ENCODE measurements at places on chromosomes 3 and 15.

DNA sequence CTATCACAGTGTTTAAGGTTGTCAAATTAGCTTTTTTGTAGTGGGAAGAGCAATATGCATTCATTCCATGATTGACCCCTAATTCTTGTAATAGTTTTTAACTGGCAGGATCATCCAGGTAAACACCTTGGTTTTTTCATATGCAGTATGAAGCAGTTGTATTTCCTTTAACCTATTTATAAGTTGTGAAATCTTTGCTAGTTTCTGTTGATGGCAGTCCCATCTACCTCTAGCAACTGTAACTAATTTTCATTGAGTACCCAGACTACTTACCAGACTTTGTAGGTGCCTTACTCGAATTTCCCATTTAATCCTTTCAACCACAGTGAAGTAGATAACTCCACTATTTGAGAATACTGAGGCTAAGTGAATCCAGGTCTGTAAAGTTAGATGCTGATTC lies 6.1 kb downstream of the FXR1 start:
- DNase-seq, result no peak

DNA sequence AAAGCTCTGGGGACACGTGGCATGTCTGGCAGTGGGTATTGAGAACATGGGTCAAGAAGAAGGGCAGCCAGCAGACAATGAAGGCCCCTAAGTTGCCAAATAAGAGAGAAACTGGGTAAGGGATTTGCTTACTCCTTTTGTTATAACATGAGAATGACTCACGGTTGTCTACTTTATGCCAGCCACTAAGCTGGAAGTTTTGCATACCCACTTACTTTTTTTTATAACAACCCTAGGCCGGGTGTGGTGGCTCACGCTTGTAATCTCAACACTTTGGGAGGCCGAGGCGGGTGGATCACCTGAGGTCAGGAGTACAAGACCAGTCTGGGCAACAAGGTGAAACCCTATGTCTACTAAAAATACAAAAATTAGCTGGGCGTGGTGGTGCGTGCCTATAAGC lies 50.0 kb downstream of the DRD3 start:
- no peak for DNase-seq

GRCh38 chr3:45178183-45179023 lies 32.2 kb upstream of the CDCP1 start:
- no peak for DNase-seq

- DNase-seq, result no peak
Observed at GRCh38 chr15:38878926-38879325, 314.3 kb upstream of the RASGRP1 start.

DNA sequence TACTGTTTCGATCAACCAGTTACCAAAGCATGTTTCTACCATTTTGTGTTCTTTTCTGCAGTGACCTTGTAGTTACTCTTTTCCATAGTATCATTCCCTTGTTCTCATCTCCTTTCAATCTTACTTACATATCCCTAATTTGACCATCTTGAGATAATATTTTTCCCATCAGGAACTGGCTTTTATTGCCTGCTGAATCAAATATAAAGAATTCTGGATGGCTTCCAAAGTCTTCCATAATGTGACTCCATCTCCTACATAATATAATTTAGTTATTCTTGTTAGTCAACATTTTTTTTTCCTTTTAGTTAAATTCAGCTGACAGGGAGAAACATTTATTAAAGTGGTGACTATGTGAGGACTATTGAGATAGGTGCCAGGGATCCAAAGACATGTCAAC lies 7.0 kb downstream of the USP8 start:
- DNase-seq, result no peak

DNA sequence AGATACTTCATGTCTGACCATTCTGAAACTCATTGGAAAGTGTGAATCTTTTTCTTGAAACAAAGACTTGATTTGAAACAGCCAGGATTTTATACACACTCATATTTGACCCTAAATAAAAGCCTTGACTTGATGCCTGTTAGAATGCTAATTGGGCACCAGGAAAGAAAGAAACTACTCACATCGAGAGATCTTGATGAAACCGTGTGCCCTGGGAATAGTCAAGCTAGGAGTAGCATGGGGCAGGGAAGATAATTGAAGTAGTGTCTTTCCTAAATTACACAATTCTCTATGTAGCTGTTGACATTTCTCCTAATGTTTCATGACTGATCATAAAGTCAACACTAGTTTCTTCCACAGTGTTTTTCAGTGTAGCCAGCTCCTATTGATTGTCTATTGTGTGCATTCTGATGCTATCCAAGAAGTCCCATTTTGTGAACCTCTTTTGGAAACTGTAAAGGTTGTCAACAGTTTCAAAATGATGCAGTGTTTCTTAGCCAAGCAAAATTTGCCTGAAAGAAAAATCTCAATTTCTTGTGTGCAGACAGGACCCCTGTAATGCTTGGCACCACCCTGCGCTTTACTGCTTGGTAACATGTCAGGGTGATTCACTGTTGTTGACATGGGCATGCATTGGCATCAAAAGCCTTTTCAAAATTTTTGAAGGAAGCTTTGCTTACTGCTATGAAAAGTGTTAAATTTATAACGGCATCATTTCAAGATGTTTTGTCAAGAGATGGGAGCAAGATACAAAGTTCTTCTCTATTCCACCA lies 52.5 kb upstream of the OTOL1 start:
- DNase-seq, result no peak

DNA sequence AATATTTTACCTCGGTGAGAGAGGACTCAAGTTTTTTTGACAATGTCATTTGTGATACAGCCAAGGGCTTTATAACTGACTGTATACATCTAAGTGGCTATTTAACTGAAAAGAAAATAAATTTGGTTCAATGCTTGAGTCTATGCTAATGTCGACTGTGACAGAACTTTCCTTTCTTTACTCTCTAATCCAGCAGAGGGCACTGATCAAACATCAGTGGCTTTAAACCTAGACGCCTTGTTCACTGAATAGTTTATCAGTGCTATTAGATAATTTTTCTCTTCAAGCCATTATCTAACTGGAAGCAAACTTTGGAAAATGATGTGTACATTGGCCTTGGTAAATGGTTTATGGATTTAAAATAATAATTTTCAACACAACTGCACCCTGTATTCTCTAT lies 285.1 kb downstream of the CHL1 start:
- peak; percentile 34 for DNase-seq

GRCh38 chr3:141000027-141000663 lies 51.0 kb upstream of the SPSB4 start:
- peak; percentile 53 for DNase-seq

- no peak for DNase-seq
Observed at GRCh38 chr3:126179825-126180476, 435 bp downstream of the ALDH1L1 start.

DNA sequence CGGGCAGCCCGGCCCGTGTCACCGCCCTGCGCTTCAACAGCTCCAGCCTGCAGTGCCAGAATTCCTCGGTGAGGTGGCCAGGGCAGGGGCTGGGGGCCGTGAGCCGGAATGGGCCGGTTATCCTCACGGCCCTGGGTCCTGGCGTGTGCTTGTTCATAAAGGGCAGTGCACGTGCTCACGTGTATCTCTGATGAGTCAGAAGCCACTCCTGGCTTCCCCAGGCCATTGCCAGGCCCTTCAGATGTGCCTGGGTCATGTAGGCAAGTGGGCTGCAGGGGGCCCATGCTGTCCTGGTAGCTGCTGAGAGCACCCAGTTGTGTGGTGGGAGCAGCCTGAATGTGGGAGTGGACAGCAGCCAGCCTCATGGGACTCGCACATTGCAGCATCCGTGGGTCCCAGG lies 29.2 kb downstream of the PLXNA1 start:
- no peak for DNase-seq

DNA sequence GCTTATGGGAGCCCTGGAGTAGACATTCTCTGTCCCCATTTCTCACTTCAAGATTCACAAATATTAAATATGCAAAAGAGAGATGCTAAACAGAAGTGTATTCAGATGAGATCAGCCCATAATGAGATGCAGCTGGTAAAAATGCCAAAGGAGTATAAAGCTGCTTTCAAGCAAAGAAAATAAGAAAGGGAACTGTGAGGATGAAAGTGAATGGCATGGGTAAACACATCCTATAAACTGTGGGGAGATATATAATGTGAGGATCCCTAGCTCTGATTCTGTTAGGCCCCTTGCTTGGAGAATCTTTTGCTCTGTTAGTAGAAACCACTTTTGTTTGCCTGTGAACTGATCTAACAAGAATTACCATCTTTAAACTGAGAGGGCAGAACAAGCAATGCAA lies 396.6 kb downstream of the SOX2 start:
- no peak for DNase-seq

DNA sequence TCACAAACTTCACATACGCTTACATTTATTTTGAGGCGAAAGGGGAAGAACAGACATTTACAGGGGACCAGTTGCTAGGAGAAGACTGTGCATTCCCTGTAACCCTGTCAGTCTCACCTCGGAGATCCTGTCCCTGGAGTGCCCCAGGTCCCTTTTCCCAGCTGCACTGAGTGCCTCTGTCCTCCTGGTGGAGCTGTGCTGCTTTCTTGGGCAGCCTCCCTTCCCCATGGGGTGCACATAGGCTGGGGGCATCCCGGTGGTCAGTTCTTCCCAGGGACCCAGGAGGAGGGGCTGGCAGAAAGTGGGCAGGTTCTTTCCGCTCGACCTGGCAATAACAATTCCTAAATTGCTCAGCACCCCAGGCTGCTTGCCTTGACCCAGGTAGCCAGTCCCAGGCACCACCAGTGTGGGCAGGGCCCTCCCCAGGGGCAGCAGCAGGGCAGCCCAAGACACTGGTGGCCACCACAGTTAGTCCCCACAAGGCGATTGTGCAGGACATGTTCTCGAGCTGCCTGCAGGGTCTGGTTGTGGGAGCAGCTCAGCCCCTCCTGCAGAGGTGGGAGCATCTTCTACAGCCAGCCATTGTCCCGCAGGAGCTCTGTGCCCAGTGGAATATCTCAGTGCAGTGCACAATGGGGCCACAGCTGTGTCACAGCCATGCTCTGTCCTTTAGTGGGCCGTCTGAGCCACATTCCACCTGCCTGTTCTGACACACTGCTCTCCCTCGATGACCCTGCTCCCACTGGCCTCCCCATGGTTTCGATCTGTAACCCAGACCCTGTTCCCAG lies 36.3 kb downstream of the APBA2 start:
- no peak for DNase-seq

GRCh38 chr3:100500320-100500880 lies 8.0 kb downstream of the TMEM45A start:
- no peak for DNase-seq

DNA sequence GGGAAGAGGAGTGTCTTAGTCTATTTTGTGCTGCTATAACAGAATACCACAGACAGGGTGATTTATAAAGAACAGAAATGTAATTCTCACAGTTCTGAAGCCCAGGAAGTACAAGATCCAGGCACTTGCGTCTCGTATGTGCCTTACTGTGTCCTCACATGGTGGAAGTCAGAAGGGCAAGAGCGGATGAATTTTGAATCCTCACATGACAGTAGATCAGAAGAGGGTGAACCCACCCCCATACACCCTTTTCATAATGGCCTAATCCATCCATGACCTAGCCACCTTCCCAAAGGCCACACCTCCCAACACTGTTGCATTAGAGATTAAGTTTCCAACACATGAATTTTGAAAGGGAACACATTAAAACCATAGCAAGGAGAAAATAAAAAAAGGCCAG lies 18.7 kb upstream of the ANXA2 start:
- no peak for DNase-seq

DNA sequence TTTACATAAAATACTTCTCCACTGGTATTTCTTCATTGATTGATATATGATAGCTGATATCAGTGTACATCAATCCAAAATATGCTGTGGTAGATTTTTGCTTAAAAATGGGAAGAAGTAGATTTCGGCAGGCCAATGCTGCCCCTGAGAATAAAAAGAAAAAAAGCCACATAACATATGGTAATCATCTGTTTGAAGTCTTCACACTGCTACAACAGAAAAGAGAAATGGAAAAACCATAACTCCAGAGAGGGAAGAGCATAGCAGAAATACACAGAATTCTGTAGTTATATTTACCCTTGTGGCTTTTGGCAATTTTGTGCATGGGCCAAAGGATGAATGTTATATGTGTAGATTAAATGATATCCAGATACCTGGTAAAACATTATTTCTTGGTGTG lies 143.1 kb upstream of the KCNMB2 start:
- no peak for DNase-seq

- DNase-seq, result no peak
Observed at GRCh38 chr3:189172668-189173419, 1.1 kb downstream of the TPRG1 start.

DNA sequence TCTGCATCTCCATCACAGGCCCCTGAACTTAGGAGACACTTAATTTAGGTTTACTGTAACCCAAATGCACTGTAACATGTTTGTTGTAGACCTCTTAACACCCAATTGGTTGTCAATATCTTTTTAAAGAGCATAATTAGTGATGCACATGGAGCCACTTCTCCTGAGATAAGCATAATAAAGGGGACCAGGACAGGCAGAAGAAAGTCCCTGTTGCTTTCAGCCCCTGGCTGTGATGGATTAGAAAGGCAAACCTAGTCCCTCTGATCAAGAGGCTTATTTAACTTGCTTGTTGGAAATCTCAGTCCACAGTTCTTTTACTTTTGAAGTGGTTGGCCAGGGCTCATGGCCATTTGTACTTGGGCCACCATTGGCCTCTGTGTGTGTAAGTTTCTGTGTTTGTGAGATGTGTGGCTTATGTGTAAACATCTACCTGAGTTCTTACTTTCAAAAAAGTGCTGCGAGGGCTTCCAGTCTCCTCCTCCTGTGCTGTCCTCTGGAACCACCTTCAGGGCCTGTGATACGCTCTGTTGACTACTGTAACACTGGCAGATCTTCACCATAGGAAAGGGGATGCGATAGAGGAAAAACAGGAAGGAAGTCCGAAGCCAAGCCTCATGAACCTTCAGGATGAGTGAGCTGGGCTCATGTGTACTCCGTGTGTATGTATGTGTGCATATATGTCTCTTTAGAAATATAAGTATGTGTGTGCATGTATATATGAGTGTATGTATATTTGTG lies 136.2 kb downstream of the EPHB1 start:
- no peak for DNase-seq

DNA sequence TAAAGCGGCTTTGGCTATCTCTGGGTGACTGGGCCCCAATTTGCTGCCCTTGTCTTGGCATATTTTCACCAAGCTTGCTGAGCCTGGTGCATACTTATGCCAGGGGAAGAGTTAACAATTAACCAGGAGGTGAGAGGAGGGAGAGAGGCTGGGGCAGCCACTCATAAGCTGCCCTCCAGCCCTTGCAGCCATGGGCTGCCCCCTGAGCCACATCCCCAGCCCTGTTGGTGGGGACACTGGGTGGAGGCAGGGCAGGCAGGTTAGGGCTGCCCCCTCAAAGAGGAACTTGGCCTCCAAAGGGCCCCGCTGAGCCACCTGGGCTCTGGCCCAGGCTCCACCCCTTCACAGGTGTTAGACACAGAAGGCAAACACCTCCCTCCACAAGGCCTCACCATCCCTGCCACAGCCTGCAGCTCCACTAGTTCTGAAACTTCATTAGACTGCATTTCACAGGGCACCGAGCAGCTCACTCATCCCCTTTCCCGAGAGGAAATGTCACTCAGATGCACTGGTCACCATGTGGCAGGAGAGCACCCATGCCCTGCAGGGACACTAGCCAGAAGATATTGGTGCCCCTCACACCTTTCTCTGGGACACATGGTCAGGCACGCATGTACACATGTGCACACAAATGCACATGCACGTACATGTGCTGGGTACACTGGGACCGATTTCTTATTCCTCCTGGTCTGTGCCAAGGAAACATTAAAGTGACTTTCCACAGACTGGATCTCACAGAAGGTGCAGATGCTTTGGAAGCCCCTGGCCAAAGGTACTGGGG lies 20.2 kb downstream of the AMOTL2 start:
- DNase-seq, result no peak
